Right atrium auricular region (tissue), 2 donors: ENCODE measurements at places on chromosomes 12 and 14. TPM values are rescaled to one million over a fixed set of nuclear protein-coding genes. Genes with fewer than 3 reads are reported as not detected.

DNA sequence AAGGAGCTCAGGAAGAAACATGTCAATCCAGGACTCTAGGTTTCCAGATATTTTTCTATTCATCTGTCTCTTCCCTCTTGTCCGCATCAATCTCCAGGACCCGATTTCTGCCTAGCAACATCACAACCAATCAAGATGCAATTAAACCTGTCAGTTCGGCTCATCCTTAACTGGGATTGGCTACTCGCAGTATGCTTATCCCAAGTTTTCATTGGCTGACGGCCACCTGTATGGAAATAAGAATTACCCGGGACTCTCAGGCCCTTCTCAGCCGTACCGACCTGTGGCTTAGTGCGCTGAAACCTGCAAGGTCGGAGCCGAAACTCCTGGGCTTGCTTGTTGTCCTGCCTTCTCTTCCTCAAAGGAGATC, 20.4 kb upstream of the ATP5MC2 start:
- peak; percentile 67 for DNase-seq

GRCh38 chr12:48627556-48627955, 54.5 kb downstream of the KANSL2 start:
- no peak for DNase-seq

DNA sequence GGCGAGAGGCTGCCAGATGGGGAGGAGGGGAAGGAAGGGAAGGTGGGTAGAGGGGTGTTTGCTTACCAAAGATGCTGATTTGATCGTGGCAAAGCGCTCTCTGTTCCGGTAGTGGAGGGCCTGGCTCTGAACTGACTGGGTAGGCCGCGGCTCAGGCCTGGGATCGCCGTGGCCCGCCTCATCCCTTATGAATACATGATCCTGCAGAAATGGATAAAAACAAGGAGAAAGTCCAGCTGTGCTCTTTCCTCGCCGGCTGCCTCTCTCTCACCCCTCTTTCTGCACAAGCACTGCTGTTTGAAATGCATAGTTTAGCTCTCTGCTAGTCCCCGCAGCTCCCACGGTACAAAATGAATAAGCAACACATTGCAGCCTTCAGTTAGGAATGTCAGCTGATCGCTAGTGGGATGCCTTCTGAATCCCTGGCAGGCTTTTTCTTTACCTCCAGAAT, 53.8 kb downstream of the PEBP1 start:
- no peak for DNase-seq

DNA sequence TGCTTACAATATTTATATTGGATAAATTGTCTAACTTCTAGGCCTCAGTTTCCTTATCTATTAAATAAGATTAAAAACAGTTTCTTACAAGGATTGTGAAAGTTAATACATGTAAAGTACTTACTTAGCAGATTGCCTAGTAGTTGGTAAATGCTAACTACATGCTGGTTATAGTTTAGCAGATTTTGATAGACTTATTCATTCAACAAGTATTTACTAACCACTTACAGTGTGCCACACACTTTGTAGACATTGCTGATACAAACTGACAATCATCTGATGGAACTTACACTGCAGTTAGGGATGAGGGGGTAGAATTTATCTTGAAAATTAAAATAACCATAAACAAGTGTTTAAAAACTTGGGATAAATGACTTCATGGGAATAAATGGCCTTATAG, 50.4 kb downstream of the ARID2 start:
- no peak for DNase-seq

DNA sequence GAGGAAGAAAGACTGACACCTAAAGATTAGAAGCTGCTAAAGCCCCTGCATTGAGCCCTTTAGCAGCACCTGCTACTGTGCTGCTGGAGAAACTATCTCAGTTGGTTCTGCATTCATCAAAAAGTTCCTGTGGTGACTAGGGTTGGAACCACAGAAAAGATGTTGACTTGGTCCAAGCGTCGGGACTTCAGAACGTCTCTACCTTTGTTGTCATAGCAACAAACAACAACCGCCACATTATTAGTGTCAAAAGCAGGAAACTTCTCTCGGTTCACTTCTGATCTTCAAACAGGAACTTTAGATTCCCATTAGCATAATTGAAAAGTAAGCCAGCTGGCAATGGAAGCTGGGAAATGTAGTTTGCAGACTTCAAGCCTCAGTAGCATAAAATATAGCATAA, 368.0 kb downstream of the SEC23A start:
- no peak for DNase-seq

DNA sequence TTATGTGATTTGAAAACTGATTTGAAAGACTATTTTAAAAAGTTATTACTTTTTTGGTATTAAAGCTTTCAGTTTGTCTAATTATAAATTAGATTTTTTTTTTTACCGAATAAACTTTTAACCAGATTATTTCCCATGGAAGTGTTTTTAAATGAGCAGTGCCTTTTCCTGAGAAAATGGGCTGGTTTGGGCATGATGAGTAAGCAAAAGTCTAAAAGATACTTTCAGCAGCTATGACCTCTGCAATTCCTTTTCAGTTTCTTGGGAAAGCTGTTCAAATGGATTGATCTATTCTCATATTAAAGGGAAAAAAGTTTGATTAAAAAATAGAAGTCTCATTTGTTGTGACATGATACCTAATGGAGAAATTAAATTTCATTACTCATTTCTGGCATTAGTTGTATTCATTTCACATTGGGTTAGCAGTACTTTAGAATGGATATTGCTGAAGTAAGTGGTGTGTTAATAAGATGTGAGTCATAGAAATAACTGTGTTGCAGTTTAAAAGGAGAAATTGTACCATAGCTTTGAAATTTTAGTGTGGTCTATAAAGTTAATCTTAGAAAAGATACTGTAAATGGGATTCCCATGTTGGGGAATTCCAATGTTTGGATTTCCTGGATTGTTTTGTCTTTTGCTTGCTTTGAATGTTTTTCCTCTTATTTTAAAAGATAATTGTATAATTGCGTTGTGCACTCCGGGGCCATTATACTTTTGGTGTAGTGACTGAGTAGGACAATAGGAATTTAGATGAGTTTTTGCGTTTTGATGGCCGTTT, 21.0 kb downstream of the KTN1 start:
- no peak for DNase-seq

ZNF84 gene
- total RNA-seq = 10.1 TPM

ZNF268 gene
- 10.6 TPM for total RNA-seq

PTPN21 gene
- 22.4 TPM for total RNA-seq

RNASE2 gene
- 4.1 TPM for total RNA-seq

TMPRSS12 gene
- not detected for total RNA-seq
